ENCODE measurements at places on chromosomes 1 and 21. TPM values are rescaled to one million over a fixed set of nuclear protein-coding genes. Genes with fewer than 3 reads are reported as not detected.

DNA sequence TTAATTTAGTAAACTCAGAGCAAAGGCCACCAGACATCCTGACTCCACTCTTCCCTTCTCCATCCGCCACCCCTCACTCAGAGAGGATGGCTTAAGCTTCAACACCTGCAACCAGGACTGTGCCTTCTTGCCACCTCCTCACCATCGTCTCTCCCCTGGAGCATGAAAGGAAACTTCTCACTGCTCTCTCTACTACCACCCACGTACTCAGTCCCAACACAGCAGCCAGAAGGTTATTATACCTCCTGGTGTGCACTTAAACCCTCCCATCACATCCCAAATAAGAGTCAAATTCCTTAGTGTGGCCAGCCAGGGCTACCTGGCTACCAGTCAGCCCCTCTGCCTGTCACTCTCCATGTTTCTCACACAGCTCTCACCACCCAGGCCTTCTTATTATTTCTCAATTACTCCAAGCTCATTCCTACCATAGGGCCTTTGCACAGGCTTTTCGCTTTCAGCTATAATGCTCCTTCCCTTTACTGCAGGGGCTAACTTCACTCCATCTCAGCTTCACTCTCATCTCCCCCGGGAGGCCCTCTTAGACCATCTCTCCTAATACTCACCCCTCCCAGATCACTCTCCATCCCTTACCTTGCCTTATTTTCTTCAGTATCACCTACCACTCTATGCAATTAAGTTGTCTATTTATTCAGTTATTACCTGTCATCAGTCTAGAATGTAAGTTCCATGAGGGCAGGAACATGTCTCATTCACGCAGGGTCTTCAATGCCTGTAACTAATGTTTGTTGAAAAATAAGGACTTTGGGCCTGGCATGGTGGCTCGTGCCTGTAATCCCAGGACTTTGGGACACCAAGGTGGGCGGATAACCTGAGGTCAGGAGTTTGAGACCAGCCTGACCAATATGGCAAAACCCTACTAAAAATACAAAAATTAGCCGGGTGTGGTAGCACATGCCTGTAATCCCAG, 137.5 kb downstream of the TOMM20 start:
- no peaks in the 10 kb centered on the region for H3K36me3 ChIP-seq
- H3K4me1 ChIP-seq, result peaks cover 22% of the 10 kb centered on the region
- no peak overlapping the region for H3K27ac ChIP-seq

GRCh38 chr1:197915260-197915861, 1.8 kb upstream of the LHX9 start:
- DNase-seq, result no peak
- H3K4me1 ChIP-seq, result peaks cover 81% of the 10 kb centered on the region
- H3K27me3 ChIP-seq, result peaks cover 92% of the 10 kb centered on the region
- no peak overlapping the region for H3K4me3 ChIP-seq

GRCh38 chr1:183568176-183569021, 21.9 kb downstream of the NCF2 start:
- no peak overlapping the region for H3K4me3 ChIP-seq
- no peak for DNase-seq
- H3K27me3 ChIP-seq, result no peaks in the 10 kb centered on the region
- H3K36me3 ChIP-seq, result no peaks in the 10 kb centered on the region

The ADAMTSL4 gene
- total RNA-seq, result 41.1 TPM

- H3K27ac ChIP-seq, result no peak overlapping the region
- DNase-seq, result no peak
- H3K4me1 ChIP-seq, result no peaks in the 10 kb centered on the region
- no peaks in the 10 kb centered on the region for H3K27me3 ChIP-seq
Observed at GRCh38 chr1:8698937-8699447, 118.4 kb downstream of the RERE start.

The CADM3 gene
- total RNA-seq, result 12.5 TPM

The PRR9 gene
- 1.9 TPM for total RNA-seq

GRCh38 chr1:6625584-6626149, 999 bp downstream of the THAP3 start:
- H3K4me3 ChIP-seq, result peak overlapping the region; percentile 65
- DNase-seq, result no peak
- H3K27me3 ChIP-seq, result no peaks in the 10 kb centered on the region
- peak overlapping the region; percentile 84 for H3K27ac ChIP-seq
- H3K36me3 ChIP-seq, result peaks cover 41% of the 10 kb centered on the region

DNA sequence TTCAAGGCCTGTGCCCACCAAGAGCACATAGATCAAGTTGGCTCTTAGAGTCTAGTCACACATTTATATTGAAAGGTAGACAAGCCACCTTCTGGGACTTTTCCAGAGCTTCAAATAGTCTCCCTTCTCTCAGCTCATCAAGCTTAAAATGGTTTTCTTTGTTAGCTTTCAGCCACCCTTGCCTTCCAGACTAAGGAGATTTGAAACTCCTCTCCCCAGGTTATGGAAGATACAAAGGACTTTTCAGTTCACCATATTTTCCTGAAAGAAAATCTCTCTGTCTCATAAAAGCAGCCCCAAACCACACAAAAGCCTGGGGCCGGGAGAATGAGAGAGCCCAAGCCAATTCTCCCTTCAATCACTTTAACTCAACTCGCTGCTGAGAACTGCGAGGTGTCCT, 134.1 kb downstream of the ZC3H11B start:
- H3K36me3 ChIP-seq, result no peaks in the 10 kb centered on the region
- DNase-seq, result no peak
- no peaks in the 10 kb centered on the region for H3K27me3 ChIP-seq
- no peaks in the 10 kb centered on the region for H3K4me1 ChIP-seq

GRCh38 chr1:170030212-170030611, 44.3 kb downstream of the KIFAP3 start:
- H3K27ac ChIP-seq, result no peak overlapping the region
- H3K36me3 ChIP-seq, result peaks cover 8% of the 10 kb centered on the region

DNA sequence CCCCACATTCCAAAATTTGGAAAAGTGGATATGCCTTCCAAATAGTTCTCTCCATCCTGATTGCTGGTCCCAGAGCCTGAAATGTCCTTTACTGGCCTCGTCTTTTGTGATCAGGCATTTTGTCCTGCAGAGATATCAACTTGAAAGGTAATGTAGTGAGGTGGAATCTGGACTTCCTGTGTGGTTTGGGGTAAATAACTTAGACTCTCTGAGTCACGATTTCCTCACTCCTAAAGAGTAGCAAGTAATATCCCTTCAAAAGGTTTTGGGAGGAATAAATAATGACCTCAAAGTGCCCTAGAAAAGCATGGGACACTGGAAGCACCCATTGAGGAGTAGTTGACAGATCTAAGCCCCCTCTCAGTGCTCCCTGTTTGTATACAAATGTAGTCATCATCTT, 426.6 kb downstream of the OMA1 start:
- no peaks in the 10 kb centered on the region for H3K36me3 ChIP-seq
- no peaks in the 10 kb centered on the region for H3K4me1 ChIP-seq
- H3K4me3 ChIP-seq, result no peak overlapping the region
- H3K27me3 ChIP-seq, result no peaks in the 10 kb centered on the region
- DNase-seq, result no peak

DNA sequence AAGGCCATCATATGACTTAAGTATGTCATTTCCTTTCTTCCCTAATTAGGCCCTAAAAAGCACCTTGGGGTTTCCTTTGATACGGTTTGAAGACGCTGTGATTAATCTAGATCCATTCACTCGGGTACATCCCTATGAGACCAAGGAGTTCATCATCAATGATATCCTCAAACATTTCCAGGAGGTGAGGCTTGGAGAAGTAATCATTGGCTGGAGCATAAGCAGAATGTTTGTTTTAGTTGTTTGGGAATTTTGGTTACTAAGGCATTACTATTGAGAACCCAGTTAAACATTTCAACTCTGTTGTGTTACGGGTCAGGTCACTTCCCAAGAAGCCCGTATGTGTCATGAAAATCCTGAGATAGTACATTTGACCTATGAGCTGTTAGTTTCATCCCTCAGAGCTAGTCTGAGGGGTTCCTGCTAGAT, 185.2 kb downstream of the VPS13D start:
- peaks cover 24% of the 10 kb centered on the region for H3K36me3 ChIP-seq
- no peaks in the 10 kb centered on the region for H3K27me3 ChIP-seq
- H3K4me1 ChIP-seq, result no peaks in the 10 kb centered on the region

GRCh38 chr1:89878256-89878655, 57.4 kb downstream of the LRRC8D start:
- no peaks in the 10 kb centered on the region for H3K36me3 ChIP-seq
- no peak overlapping the region for H3K27ac ChIP-seq
- no peaks in the 10 kb centered on the region for H3K27me3 ChIP-seq

The LINGO4 gene
- 0.20 TPM for total RNA-seq

DNA sequence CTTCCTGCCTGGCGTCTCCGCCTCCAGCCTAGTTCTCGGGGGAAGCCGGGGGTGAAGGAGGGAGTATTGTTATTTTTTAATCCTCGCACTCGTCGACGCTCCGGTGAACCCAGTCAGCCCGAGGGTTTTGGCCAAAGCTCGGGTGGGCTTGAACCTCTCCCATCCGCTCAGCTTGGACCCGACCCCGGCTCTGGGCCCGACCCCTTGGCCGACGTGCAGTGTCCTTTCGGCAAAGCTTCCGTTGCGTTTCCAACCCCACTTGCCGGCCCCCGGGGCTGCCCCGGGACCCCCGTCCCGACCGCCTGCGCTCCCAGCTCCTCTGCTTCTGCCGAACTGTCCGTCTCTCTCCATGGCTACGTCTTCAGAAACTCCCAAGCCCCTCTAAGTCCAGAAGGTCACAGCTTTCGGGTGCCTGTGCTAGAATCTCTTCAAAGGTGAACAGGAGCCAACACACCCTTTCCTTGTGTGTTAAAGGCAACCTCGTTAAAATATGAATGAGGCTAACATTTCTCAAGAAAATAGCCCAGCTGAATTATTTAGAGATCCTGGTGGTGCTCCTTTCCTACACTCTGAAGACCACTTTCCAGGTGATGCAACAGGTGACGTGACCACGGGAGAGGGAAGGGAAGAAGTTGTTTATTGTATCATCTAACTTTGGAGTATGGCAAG, 647 bp downstream of the DESI2 start:
- H3K36me3 ChIP-seq, result no peaks in the 10 kb centered on the region
- H3K4me3 ChIP-seq, result peak overlapping the region; percentile 85
- H3K4me1 ChIP-seq, result no peaks in the 10 kb centered on the region
- peak overlapping the region; percentile 98 for H3K27ac ChIP-seq

- no peaks in the 10 kb centered on the region for H3K4me1 ChIP-seq
- H3K36me3 ChIP-seq, result no peaks in the 10 kb centered on the region
- H3K4me3 ChIP-seq, result no peak overlapping the region
- peak overlapping the region; percentile 55 for H3K27ac ChIP-seq
- no peaks in the 10 kb centered on the region for H3K27me3 ChIP-seq
- DNase-seq, result peak; percentile 66
Observed at GRCh38 chr21:37711836-37712568, 204.3 kb downstream of the KCNJ6 start.

The KCTD3 gene
- 12.5 TPM for total RNA-seq

Data from right atrium auricular region (tissue), 2 donors.